ENCODE measurements at places on chromosomes 2 and 18.

DNA sequence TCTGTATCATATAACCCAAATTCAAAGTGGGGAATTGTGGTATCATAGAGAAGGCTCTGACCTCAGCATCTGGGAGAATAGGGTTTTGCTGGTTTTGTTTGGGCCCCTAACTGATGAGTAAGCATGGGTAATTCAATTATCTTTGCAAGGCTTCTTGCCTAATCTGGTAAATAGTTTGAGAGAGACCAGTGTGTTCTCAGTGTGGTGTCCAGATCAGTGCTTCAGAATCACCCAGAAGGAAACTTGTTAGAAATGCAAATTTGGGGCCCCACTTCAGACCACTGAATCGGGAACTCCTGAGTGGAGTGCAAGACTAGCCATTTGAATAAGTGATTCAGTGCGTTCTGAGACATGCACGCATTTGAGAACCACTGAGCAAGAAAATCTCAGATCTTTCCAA lies 282.7 kb downstream of the EPHA4 start:
- no peak for DNase-seq

DNA sequence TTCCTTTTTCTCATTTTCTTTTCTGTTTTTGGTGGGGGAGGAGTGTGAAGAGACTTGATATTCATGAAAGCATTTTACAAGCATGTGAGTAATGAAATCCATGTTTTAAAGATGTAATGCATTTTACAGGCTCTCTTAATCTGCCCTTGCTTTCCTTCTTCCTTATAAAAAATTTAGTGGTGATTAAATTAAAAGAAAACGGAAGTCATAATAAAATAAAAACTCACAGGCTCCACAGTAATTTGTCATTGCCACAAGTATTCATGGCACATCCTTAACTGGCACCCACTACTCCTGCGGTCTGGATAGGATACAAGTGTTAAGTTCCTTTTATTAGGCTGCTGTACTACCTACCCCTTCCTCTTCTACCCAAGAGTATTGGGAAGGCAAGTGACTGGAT lies 241.2 kb downstream of the SLC4A3 start:
- no peak for DNase-seq

GRCh38 chr2:9791711-9792110 lies 51.6 kb upstream of the TAF1B start:
- no peak for DNase-seq

GRCh38 chr18:46335534-46336101 lies 231.4 kb downstream of the HAUS1 start:
- DNase-seq = no peak

GRCh38 chr18:79487183-79487800 lies 91.6 kb downstream of the NFATC1 start:
- no peak for DNase-seq

DNA sequence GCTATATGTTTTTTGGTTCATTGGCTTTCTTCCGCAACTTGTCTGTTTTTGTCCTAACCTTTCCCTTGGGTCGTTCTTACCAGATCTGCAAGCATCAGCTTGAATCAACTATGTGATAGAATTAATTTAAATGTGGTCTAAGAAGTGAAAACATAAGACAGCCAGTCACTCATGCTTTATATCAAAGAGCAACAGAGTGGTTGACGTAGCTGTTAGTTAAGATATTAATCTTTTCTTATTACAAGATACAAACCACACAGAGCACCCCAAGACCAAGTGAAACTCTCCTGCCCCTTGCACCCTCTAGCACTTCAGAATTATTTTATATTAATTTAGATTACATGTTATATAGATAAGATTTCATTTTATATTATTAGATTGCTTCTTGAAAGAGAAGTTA lies 15.2 kb downstream of the IL18RAP start:
- no peak for DNase-seq

DNA sequence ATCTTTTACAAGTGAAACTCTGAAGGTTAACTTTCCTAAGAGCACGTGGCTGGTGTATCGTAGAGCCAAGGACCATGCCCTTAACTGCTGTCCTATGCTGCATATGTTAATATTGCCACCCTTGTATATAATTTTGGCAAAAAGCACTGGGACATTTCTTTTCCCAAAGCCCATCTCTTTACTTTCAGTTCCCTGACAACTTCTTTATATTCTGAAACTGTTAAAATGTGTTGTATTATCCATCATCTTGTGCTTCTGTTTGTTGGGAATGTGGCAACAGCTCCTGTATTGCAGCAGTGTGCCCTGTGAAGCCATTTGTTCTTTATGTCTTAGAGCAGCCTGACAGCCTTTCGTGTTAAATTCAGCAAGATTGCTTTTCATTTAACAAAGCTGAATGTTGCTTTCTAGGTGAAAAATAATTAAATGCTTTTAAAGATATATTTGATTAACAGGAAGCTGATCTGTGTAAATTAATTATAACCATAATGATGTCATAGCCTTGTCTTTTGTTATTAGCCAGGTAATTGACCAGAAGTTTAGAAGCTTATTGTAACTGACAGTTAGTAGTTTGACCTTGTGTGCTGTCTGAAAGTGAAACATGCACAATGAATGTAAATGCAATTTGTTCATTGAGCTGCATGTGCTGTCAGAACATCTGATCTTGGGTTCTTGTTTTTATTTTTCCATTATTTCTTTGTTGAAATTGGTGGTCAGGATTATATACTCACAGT lies 9.7 kb downstream of the RHBDD1 start:
- DNase-seq = no peak

DNA sequence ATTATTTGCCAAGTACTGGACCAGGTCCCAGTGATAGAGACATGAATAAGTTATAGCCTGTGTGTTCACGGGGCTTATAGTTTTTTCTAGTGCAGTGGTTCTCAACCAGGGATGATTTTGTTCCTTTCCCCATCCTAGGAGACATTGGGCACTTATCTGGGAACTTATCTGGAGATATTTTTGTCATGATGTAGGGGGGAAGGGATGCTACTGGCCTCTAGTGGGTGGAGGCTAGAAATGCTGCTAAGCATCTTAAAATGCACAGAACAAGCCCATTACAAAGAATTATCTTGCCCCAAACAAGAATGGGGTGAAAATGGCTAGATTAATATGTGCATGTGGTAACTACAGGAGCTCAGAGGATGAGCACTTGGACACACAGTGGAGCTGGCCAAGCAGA lies 75.2 kb downstream of the KLHL29 start:
- no peak for DNase-seq

- no peak for DNase-seq
Measured at GRCh38 chr2:71756280-71756906, 303.0 kb downstream of the DYSF start.

- DNase-seq = peak; percentile 83
Measured at GRCh38 chr2:240556553-240557100, 1.2 kb downstream of the ANKMY1 start.

DNA sequence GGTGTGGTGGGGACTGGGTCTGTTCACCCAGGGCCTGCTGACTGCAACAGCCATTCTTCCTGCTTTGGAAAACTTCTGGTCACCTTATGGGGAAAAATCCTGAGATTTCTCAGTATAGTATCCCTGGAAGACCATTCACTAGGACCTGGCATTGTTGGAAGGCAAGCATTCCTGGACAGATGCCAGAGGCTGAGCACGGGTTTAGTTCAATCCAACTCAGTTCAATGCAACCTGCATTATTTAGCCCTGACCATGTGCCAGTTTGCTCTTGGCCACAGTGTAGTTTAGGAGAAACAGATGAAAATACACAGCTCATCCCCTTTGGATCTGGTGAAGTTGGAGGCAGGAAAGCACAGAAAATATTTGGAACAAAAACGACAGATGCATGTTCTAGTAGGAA lies 95.9 kb downstream of the LPIN1 start:
- no peak for DNase-seq

GRCh38 chr18:72634500-72634899 lies 90.4 kb upstream of the CBLN2 start:
- no peak for DNase-seq

DNA sequence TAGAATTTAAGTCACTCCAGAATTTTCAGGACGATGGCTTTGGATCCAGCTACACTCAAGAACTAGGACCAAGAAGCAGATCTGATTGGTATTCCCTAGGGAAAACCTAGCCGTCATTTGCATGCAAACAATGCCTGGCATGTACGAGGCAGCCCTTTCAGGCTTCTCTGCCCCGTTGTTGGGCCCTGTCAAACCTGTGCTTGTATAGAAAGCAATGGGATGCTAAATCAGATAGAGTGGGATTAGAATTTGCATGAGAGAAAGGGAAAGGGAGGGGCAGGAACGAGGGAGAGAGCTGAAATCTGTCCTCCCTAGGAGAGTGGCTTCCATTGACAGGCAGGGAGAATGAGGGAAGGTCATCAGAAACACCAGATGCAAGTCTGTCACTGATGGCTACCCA lies 28.6 kb downstream of the ARID5A start:
- DNase-seq = no peak

GRCh38 chr2:65791404-65791975 lies 359.1 kb upstream of the SPRED2 start:
- no peak for DNase-seq

- no peak for DNase-seq
Measured at GRCh38 chr2:85548608-85548900, 9.6 kb downstream of the MAT2A start.

GRCh38 chr2:182973441-182974352 lies 64.6 kb downstream of the NCKAP1 start:
- DNase-seq = no peak

DNA sequence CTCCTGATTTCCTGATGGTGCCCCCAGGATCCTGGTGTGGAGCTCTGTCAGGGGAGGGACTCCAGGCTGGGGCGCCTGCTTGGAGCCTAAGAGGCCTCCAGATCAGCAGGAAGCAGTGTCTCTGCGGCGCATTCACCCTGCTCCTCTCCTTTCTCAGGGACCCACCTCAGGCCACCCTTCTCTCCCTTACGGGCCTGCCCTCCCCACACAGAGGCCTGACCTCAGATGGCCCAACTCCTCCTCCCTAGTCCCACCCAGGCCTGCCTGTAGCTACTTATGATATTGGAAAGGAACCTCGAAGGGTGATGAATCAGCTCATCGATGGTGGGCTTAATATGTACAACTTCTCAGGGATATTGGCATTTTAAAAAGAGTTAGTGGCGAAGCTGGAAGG lies 10.6 kb downstream of the TMEM37 start:
- no peak for DNase-seq

DNA sequence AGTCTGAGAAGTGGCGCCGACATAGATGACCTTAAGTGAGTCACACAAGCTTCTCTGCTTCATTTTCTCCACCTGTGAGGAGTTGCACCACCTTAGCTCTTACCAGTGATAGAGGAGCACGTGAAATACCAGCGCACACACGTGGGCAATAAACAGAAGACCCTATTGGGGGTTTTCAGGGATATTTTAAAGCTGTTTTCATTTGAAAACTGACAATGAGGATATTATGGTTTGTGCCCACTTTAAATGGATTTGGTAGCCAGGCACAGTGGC lies 47.3 kb upstream of the FZD7 start:
- no peak for DNase-seq

GRCh38 chr2:201126308-201127151 lies 10.6 kb downstream of the CFLAR start:
- DNase-seq = peak; percentile 61

DNA sequence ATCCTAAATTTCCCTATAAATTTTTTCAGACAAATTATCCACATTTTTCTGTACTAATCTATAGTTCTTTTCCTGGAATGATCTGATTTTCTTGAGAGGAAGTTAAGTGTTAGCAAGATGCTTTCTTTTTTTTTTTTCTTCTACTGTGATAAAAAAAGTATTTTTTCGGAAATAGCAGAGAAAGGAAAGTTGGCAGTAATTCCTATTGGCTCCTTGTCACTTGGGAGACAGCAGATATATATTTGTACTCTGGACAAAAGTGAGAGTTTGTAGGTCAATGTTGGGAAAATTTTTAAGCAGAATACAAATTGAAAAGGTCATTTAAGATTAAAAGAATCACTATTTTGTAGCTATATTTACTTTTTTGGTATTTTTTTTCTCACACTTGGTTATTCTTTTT lies 635.7 kb upstream of the NRXN1 start:
- DNase-seq = no peak

DNA sequence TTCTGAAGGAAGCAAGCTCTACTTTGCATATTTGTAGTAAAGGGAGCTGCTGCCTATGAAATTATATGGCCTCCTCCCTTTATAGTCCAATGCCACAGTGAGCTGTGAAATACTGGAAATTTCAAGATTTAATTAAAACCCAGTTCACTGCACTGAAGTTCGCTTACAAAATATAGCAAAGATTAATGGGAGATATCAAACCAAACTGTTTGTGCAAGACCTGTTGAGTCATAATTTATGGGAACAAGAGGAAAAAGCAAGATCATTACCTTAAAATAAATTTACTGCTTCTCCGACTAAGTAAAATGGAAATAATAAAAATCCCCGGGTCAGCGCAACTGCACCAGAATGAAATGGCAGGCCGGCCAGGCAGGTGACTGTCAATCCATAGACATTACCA lies 215.5 kb upstream of the RAB6C start:
- no peak for DNase-seq

DNA sequence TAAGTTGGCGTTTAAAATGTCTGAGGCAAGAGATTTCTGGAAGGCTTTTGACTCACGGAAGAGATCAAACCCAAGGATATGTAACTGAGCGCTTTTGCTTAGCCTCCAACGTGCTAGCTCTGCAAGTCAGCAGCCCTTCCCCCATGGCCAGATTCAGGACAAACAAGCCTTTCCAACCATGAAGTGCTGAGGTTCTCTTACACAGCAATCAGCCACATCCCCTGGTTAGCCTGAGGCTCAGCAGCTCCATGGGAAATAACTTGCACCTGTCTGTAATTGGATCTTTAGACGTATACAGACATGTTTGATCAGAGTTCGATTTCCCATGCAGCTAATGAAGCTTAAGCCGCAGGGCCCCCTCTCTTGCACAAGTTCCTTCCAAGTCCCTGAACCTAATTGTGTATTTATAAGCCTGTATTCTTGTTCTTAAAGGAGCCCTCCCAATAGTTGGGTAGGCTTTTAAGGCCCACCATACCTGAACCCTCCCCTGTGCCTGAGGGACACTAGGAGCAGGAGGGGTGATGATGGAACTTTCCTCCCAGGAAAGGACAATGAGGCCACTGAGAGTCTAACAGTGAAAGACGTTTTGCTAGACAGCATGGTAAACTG lies 2.1 kb upstream of the TMEM131 start:
- no peak for DNase-seq

DNA sequence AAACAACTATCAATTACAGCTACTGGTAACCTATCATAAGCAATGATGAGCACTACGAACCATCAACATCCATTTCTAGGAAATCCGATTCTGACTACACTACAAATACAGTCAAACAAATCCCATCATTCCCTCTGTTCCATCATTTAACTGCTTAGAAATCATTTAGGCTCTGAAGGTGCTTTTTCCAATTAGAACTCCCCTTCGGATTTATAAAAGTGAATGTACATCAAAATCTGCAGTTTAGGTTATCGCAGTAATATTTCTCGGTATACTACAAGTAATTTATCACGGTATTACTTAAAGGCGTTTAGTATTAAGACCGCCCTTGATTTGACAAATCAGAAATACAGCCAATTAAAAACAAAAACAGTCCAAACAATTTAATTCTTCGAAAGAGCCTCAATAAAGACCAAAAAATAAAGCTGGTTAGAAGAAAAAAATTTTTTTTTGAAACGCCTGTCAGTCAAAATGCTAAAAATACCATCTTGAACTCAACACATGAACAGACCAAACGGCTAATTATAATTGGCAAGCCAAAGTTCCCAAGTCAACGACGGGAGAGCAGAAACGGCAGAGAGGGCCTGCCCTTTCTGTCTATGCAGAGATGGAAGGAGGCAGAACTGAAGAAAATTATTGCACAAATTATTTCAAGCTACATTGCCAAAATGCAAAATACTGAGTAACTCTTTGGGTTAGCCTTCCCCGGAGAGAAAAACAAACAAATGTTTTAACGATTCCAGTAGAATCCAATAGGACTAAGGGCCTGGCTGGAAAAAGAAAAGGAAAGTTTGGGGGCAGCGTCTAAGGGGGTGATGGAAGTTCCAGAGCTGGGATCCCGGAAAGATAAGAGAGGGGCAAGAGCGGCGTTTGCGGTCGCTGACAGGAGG lies 1.2 kb downstream of the VPS54 start:
- DNase-seq = no peak
